Effector memory CD8-positive, alpha-beta T cell (primary cell): ENCODE measurements at places on chromosomes 1 and 21.

- DNase-seq: no peak
Measured at GRCh38 chr1:115506518-115506917, 135.3 kb upstream of the VANGL1 start.

DNA sequence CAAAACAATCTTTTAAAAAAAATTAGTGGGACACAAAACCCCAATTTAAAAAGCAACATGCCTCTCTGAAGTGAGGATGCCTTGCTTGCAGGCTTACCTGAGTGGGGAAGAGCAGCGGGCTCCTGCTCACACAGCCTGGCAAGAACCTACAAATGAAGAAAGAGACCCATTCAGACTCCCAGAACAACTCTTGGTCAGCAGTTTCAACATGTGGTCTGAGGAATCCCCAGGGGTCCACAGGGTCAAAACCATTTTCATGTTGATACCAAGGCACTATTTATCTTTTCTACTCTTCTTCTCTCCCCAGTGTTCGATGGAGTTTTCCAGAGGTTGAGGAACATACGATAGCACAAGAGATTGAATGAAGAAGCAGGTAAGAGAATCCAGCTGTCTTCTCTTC lies 55.9 kb downstream of the SIPA1L2 start:
- no peak for DNase-seq

DNA sequence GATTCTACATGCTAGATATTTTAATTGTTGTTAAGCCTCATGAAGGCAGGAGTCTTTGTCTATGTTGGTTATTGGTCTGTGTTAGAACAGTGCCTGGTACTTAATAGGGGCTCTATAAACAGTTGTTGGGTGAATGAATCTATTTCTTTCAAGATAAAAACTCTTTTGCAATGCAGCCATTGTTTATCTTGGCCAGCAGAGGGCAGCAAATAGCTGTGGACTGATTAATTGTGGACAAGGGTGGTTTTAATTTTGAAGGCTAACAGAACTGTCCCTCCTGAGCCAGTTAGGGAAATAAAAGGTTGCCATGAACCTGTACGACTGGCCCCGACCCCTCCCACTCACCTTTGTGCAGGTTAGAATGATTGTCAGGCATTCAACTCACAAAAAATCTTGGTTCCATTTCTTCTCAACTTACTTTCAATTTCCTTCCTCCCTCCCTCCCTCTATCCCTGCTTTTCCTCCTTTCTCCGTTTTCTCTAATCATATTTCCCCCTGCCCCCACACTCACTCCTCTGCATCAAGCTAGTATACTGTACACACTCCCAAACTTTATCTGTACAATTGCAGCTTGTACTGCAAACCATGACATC lies 66.3 kb upstream of the DIRAS3 start:
- peak; percentile 16 for DNase-seq

DNA sequence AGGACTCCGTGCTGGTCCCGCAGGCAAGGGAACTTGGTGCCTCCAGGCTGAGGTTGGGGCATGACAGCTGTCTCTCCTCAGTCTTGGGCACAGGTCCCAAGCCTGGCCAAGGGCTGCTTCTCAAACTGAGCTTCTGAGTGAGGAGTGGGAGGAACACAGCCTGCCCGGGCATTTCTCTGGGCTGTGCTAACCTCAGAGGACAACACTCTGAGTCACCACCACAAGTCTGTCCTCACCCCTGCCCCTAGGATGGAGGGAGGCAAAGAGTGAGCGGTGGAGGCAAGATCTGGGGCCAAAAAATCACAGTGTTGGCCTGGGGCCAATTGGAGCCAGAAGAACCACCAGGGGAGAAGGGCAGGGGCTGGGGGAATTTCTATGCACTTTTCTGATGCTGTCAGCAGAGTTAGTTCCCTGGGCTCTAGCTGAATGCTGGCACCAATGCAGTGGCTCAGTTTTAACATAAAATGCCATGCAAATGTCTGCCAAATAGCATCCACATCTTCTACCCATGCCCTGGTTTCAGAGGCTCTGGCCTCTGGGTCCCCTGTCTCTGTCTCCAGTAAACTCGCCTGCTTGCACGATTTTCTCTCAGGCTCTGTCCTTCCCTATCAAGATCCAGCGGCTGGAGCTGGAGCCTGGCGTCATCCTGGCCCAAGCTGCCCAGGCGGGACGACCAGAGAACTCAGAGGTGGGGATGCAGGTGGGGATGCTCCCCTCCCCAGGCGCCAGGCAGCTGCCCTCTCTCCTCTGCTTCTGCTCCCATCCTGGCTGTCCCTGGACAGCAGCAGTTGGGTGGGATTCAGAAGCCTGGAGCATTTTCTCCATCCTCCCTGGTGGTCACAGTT lies 11.0 kb upstream of the CDK18 start:
- DNase-seq: no peak

DNA sequence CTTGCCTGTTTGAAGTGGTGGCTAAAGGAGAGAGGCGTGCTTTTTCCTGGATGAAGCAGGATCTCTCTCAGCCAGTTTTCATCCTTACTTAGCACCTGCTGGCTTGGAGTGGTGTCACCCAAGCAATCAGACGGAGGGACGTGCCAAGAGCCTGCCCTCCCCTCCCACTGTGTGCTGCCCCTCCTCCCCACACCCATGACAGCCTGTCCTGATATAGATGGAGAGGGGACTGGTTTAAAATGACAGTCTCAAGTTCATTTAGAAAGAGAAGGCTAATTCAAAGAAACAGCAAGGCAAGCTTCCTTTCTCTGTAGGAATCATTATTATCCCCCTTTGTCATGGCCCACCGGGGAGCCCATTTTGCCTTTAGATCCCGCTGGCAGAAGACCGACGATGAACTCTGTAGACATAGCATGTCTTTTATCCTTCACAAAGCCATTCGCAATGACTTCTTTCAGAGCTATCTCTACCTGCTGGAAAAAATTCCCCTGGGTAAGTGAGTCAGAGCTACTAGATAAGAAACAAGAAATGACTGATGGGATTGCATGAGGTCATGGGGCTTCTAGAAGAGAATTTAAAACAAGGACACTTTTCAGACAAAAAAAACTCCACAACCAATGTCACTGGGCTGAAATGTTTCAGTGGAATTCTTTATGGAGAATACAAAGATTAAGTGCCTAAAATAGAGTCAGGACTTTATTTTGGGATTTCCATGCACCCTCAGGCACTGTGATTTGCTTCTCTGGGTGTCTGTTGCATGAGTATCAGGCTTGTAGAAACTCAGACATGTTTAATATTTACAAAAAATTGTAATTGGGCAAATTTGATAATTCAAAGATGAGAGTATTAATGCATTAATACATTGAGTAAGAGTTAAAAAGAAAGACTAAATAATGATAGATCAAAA lies at the start of gene NTMT2:
Gene NTMT2, plus strand, starts transcription at position 190 of the 907 bp plus-strand sequence. Its CDS starts 149 bp downstream, at position 339.
- no peak for DNase-seq

- DNase-seq: no peak
Measured at GRCh38 chr21:41564871-41565274, 56.9 kb upstream of the TMPRSS2 start.
